ENCODE measurements at places on chromosomes 2 and 18. TPM values are rescaled to one million over a fixed set of nuclear protein-coding genes. Genes with fewer than 3 reads are reported as not detected.
A peak's percentile ranks its signal among the peaks of the same experiment; 100 is the strongest.

- DNase-seq, result no peak
Measured at GRCh38 chr18:52343731-52344340, 3.8 kb downstream of the DCC start.

DNA sequence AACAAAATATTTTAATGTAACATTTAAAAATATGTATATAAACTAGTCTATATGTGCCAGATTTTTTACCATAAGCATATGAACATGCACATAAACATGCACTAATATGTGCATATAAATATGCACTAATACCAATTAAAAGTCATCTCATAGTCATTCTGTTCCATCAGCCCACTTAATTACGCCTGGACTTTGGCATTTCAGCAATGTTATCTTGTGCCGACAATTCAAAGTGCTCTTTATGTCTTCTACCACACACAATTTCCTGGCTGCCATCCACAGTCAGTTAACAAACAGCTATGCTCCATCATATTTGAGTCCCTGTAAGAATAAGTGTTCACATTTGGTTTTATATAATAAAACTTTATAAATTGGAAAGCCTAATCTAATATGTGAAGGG is 92.6 kb upstream of the TSPYL6 start:
- DNase-seq, result no peak

DNA sequence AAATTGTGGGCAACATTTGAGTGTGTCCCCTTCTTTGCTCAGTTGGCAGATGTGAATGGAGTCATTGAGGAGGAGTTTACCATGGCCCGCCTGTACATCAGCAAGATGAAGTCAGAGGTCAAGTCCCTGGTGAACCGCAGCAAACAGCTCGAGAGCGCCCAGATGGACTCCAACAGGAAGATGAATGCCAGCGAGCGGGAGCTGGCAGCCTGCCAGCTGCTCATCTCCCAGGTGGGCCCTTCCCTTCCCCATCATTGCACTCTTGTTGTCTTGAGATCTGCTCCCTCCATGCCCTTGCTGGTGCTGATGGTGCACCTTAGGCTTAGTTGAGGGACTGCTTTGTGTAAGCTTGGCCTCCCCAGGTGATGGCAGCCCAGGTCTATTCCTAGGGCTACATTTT is 47.5 kb upstream of the LYPD6B start:
- no peak for DNase-seq

DNA sequence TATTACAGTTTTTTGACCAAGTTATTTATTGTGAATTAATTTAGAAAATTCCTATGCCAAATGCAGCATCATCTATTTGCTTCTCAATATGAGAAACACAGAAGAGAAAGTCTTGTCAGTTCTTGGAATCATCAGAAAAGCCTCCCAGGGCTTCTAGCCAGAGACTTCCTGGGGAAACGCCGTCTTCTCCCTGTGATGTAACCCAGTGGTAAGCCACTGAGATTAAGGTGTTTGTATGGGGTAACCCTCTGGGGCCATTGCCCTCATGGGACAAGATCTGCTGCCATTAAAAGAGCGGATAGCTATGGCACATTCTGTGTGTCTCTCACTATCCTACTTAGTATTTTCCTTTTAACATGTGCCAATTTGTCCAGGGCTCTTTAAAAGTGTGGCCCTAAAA is 28.0 kb downstream of the ANKRD29 start:
- no peak for DNase-seq

DNA sequence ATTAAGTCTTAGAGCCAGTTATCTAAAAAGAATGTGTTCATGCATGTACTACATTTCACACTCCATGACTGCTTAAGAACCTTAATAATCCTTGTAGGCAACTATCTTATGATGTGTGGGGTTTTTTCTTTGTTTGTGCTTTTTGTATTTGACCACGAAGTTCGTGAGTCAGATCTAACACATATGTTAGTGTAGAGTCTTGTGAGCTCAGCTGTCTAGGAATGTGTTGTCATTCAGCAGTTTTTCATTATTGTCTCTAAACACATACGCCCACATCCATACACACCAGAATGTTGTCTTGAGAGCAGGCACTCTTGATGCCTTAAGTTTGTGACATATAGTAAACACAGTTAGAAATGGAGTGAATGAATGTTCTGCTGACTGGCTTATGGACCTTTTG is 38.4 kb downstream of the CAB39 start:
- DNase-seq, result no peak

- peak; percentile 41 for DNase-seq
Measured at GRCh38 chr18:62354151-62354550, 29.0 kb downstream of the TNFRSF11A start.

- no peak for DNase-seq
Measured at GRCh38 chr18:46224181-46224775, 120.1 kb downstream of the HAUS1 start.

DNA sequence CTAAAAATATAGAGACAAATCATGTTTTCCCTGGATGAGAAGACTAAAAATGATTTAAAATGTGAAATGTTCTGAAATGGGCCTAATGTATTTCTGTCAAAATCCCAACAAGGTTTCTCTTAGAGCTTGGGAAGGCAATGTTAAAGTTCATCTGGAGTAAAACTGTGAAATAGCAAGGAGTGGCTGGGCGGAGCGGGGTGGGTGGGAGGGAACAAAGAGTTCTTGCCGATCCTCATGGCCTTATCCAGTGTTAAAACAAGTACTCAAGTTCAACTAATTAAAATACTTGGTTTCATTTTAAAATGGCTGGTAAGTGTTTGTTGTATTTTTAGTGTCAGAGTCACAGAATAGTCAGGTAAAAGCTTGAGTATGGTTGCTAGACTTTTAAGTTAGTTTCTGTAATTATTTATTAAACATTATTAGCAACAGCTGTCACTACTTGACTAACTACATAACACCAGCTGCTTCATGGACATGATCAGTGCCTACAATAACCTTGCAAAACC is 87.3 kb downstream of the RTN4 start:
- no peak for DNase-seq

GRCh38 chr2:239273280-239274234 is 127.3 kb downstream of the HDAC4 start:
- no peak for DNase-seq

GRCh38 chr18:8966821-8967220 is 135.7 kb upstream of the NDUFV2 start:
- DNase-seq, result no peak

- DNase-seq, result no peak
Measured at GRCh38 chr2:178962805-178963433, 87.0 kb downstream of the CCDC141 start.

DNA sequence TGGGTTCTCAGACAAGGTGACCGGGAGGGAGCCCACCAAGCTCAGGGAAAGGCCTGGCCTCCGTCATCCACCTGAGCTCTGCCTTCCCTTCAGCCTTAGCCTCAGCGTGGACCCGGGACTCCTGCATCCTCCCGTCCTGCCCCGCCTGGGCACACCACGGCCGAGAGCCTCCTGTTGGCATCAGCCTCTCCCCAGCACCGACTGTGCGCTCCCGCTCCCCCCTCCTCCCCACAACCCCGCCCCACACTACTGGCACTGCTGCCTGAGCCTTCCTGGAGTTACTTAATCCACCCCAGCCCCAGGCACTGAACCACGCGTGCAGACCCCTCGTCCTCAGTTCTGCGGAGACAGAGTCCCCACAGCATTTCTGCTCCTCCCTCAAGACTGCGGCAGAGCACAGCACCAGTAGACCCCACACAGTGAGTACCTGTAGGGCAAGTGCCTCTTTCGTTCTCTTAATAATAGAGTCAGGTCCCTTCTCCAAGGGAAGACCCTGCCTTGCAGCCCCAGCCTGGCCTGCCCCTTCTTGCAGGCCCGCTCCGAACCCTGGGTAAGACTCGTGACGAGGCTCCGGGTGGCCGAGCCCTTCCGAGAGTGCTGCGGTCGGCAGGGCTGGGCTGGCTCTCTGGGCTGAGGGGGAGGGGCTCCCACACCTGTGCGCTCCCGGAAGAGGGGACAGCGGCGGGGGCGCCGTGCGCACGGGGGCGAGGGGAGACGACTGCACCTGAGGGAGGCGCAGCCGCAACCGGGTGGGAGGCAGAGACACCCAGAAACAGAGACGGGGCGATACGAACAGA is at the start of gene AMER3:
TSS of gene AMER3 (plus strand) at position 285 of the 797 bp plus-strand sequence. CDS start 6,533 bp downstream, outside the sequence.
- peak; percentile 81 for DNase-seq

DNA sequence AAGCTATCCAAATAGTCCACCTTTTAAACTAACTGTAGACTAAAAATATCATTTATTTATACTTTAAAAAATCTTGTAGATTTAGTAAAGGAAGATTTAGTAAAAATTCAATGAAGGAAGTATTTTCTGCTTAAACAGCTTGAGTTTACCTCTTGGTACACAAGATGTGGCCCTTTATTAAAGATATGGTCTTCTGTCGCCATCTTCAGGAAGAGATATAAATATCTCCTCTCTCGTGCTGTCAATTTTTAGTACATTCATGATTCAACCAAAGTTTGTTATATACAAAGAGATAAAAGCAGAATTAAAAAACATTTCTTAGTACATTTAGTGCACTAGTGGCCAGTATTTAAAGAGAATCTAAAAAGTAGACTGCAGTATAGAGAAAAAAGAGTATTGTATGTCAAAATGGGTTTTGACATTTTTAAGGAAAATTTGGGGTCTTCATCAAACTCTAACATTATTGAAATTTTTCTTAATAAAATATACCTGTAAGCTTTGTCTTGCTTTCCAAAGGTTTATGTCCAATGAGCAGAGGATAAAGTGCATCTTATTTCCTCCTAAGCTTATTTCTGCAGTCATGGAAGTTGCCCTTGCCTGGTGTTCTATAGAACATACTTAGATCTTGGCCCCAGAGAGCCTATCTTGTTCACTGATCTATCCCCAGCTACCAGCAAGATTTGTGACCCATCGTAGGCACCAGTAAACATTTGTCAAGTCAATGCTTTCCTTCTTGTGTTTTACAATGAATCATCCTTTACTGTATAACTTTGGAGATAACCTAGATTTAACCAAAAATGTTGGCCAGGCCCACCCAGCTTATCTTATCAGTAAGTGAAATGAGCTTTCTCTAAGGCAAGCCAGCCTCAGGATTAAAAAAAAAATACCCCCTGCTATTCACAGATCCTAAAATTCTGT is 18.5 kb upstream of the EML6 start:
- no peak for DNase-seq

- no peak for DNase-seq
Measured at GRCh38 chr2:24276349-24276899, 83.9 kb downstream of the ITSN2 start.

GRCh38 chr2:74845217-74845751 is 11.4 kb downstream of the HK2 start:
- peak; percentile 72 for DNase-seq

DNA sequence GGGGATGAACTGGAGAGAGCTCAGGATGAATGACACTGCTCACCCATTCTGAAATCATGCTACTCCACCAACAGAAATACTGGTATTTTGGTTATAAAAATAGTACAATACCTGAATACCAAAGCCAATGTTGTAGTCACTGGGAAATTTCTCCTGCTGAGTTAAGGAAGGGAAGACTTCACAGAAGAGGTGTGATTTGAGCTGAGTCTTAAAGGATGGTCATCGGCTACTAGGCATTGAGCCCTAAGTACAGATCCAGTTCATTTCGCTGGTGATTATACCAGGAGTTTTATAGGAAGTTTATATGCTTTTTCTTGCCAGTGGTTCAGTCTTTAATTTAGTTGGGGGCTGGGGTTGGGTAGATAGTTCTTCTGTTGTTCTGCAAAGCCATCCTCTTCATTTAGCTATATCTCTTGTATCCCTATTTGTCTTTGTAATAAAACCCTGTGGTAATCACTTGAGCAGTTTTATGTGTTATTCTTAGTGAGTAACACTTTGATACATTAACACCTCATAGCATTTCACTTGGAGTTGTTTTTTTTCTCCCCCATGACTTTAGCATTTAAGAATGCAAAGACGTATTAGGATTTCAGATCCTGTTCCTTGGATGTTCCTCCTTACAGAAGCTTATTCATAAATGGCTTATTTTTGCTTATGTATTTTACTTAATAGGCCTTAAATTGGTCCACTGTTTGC is 239.9 kb upstream of the FOSL2 start:
- DNase-seq, result no peak

DNA sequence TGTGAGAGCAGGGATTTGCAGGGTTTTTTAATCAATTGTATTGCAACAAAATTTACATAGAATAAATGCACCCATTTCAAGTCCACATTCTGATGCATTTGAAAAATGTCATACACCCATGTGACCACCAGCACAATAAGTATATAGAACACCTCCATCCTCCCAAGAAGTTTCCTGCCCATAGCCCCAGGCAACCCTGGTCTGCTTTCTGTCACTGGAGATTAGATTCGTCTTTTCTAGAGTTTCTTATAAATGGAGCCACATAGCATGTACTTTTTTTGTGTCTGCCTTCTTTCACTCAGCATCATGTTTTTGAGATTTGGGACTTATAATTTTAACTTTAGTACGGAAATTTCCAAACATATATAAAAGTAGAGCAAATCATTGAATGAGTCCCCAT is 127.2 kb upstream of the EPAS1 start:
- no peak for DNase-seq

DNA sequence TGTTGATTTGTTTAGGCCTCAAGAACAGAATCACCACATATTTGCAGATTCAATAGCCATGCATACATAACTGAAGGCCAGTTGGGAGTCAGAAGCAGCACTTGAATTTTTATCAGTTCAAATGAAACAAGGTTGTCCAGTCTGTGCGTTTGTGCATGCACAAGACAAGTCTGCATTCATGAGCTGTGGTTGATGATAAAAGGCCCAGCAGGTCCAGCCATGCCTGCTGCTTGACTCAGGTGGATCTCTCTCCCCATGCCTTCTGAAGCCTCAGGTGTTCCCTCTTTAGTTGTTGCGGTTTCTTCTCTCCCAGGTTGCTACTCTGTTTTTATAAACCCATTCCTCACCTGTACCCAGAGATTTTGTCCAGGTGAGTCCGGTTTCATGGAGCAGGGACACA is 124.5 kb downstream of the CCDC102B start:
- DNase-seq, result no peak

DNA sequence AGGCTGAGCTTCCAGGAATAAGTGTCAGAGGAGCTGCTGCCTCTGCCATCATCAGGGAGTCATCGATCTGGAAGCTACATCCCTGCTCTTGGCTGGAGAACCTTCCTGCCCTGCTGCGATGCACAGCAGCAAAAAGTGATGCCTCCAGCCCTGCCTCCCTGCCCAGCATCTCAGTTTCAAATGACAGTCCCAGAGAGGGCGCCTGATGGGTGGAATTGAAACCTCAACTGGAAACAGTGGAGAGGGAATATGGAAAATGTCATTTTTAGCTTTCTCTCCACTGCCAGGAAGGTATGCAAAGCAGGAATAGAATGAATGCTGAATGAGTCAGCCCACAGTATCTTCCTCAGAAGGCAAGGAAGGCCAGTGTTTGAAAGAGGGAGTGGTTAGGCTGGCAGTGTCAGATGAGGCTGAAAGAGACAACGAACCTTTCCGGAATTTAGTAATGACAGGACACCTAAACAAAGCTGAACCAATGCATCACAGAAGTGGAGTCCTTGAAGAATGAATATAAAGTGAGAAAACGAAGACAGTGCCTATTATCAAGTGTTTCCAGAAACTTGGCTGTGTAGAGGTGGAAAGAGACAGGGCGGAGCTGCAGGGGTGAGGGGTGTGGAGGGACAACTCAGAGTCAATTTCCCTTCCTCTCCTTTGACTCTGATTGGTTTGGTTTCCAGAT is 153.9 kb upstream of the NDUFV2 start:
- no peak for DNase-seq

GREB1 gene
- total RNA-seq, result 15.3 TPM

UNC50 gene
- total RNA-seq, result 35.6 TPM

DSG1 gene
- total RNA-seq, result not detected

CCBE1 gene
- total RNA-seq, result 0.46 TPM

PAX8 gene
- not detected for total RNA-seq

CAPN14 gene
- total RNA-seq, result 0.07 TPM

CD8B2 gene
- not detected for total RNA-seq

PRKRA gene
- 60.1 TPM for total RNA-seq
